Neuronal stem cell (in vitro differentiated cells): ENCODE measurements at places on chromosomes 1 and 21.

DNA sequence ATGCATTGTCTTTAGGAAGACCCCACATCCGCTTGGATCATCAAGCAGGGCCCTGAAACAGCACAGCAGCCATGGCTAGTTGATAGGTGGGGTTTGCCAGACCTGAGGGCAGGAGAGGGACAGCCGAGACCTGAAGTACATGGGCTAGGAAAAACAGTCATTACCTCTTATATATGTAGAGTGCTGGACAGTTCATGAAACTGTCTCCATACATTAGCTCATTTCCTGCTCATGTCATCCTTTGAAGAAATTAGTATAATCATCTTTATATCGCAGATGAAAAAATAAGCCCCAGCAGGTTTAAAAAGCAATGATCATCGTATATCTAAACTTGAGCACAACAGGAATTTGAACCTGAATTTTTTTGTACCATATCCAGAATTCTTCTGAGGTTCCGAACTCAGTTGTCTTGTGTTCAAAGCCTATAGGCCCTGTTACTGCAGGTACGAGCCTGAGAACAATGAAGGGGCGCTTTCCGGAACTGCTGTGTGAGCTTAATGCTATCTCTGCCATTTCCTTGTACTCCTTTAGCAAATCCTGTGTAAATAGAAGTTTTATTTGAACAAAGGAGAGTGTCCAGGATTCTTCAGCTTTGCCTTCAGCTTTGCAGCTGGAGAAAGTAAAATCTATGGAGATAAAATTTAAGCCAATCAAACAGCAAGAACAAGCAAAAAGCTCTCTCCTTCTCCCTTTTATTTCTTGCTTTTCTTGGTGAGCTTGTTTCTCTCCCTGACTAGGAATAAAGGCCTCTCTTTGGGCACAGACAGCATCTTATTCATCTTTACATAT is 32.4 kb upstream of the DUSP10 start:
- DNase-seq, result no peak

- no peak for DNase-seq
These were observed 12.2 kb downstream of the NGF start for GRCh38 chr1:115325874-115326273.

DNA sequence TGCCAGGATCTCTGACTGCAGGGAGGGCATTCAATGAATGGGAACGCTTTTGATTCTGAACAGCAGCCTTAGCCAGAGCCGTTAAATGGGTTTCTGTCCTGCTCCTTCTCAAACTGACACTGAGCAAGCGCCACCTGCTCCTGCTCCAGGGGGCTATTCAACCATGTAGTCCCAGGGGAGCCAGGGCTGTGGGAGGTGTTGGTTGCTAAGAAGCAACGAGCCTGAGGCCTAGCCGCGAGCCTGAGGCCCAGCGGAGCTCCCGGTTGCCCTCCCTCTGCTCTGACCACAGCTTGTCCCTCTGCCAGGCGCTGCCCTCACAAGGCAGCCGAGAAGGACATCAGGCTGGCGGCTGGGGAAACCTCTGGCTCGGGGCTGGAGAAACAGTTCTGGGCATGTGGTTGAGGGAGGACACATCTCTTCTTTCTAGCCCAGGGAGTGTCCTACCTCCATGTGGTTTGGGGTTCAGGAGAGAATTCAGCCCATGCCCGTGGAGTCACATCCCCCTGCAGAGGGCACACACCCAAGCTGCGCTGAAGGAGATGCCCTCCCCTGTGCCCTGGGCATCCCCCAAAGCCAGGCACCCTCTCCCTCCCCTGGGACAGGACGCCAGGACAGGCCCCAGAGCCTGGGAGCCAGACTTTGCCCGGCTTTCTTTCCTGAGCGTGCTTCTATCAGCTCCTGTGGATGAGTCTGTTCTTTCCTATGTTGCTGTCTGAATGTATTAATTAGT is 18.0 kb downstream of the PCP4 start:
- DNase-seq, result no peak

DNA sequence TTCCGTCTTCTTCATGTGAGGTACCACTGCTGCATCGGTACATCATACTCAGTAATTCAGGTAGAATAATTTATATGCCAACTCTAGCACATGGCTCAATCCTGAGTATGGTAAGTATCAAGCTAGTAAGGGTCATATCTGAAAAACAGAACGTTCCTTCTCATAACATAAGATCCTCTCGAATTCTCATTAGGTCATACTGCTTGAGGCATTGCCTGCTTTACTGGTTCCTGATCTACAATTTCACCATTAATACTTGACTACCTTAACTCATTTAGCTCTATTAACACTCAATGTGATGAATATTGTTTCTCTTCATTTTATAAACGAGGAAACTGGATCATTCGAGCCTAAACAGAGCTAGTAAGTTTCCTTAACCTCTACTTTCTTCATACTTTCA is 871.6 kb downstream of the BRINP3 start:
- no peak for DNase-seq

DNA sequence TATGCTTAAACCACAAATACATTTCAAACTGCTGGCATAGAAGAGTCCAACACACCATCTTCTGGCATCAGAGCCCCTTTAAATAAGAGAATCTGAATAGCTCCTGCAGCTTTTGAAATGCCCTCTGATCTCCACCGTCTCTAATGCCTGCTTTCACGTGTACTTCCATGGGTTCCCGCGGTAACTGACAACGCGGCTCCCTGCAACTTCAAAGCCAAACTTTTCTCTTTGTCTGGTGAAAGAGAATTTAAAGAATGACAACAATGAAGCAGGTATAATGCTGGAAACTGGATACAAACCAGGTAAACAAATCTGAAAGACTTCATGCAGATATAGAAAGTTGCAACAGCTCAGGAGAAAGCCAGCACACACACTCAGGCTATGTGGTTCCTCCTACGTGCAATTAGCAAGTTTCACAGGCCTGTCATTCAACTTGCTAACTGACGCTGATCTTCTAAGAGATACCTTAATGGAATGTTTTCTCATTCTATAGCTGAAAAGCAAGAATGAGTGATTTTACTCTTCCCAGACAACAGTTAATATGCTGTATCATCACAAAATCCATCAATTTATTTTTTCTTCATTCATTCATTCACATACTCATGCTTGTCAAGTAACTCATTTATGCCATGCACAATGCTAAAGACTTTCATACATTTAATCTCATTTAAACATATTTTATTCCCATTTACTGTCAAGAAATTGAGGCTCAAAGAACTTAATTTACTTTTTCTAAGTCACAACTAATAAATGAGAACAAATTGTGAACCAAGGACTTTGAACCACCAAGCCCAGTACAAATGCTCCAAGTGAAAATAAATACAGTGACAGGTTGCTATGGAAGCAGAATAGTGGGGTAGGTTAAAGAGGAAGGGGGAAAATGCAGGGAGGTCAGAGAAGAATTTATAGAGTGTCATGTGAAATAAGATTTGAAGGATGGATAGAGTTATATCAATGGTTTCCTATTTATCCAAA is 202.7 kb upstream of the SNX7 start:
- DNase-seq, result no peak

DNA sequence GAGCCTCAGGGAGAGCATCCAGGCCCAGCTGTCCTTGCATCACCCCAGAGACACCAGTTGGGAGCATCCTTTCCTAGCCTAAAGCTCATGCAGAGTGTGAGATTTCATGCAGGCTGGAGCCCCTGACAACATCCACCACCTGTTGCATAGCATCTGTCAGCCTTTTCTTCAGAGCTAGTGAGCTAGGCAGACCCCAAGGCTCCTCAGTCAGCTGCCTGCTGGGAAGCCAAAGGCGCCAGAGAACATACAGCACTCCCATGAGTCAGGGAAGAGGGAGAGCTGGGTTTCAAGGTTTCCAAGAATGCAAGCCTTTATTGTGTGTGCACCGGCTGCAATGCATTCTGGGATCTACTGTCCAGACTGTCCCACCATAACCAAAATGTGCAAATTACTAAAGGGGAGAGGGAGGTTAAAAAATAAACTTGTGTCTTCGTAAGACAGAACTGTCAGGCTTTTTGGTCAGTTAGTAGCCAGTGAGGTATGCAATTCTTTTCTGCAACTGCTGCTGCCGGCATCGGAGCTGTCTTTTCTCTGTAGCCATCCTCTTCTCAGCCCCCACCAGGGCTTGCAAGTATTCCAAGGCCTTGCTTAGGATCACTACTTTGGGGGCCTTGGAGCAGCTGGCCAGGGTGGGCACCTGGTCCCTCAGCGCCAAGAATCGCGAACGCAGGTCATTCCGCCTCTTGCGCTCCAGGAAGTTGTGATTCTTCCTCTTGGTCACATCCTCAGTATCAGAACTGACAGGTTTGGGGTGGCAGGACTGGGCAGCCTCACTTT is 4.6 kb downstream of the MYCL start:
- no peak for DNase-seq

- peak; percentile 26 for DNase-seq
These were observed 37.2 kb downstream of the WNT4 start for GRCh38 chr1:22105611-22106207.

DNA sequence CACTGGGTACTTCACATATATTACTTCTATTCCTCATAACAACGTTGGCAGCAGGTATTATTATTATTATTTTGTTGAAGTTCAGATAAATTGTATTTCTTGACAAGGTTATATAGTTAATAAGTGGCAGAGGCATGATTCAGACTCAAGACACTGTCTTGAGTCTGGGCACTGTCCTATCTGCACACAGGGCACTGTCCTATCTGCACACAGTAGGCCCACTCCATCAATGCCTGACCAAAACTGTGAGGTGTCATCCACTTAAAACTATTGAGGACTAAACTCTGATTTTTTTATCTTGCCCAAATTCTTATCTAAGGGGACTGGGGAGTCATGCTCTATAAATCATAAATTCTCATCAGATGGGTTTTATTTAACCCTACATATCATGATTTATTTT is 23.8 kb upstream of the IER5 start:
- DNase-seq, result no peak

- DNase-seq, result no peak
These were observed 7.7 kb downstream of the IGSF8 start for GRCh38 chr1:160090760-160091159.

DNA sequence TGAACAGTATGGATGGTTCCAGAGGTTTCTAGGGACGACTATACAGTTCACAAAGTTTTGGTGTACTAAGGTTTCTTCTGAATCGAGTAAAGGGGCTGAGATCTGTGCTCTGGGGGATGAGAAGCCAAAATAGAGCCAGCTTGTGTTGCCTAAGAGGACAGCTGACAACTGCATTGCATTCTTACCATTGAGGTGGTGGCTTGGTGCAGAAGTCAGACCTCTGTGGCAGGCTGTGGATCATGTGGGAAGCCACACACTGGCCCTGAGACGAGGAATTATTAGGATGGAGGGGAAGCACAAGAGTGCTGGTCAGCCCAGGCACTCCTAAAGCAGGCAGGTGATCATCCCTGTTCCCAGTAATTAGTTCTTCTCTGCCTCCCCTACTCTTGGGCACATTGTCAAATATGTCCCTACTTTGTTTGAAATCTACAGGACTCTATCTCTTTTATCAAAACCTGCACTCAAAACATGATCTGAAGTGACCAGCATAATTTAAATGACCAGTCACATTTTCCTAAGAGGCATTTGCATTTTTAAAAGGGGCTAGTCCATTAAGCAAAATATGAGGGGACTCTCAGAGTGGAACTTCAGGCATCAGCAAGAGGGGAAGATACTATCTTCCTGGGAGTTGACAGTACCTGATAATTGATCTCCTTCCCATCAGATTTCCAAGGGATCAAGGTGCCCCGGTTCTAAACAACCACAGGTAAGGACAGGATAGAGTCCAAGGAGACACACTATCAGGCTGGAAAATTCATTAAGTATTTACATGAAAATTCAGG is at the start of gene FCRLB:
TSS of gene FCRLB (plus strand) at position 589 of the 782 bp plus-strand sequence. CDS start 1,129 bp downstream, outside the sequence.
- no peak for DNase-seq

- no peak for DNase-seq
These were observed 3.6 kb upstream of the RABIF start for GRCh38 chr1:202892501-202892900.
